ENCODE measurements at places on chromosomes 2 and 18.

GRCh38 chr2:17594533-17595401, 54.3 kb downstream of the VSNL1 start:
- DNase-seq: no peak

DNA sequence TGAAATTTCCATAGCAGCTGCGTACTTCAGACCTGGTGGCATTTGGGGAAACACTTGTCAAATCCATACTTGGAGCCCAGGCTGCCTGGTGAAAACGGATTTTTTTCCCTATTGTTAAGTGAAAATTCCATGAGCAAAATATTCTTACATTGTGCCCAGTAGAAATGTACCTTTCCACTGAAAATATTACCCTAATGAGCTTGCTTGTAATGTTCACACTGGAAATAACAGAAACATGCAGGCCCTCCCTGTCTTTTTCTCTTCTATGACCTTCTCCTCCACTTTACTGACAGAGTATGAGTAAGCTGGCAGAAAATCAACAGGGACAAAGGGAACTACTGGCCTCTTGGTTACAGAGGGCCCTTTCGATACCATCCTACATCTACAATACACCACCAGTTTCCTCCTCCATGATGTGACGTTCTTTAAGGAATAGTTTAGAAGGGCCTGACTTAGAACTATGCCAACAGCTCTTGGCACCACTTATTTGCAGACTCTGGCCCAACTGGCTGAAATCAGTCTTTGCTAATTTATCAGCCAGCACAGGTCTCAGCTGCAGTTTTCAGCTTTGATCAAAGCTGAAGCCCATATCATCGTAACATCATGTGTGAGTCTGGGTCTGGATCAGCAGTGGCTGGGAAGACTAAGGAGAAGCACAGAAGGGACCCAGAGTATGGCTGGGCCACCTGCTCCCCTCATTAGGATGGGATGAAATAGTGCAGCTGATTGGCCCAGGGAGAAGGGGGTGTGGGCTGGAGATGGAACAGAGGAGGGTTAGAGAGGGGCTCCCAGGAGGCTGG, 272.2 kb upstream of the ID2 start:
- DNase-seq: no peak

- no peak for DNase-seq
Measured at GRCh38 chr2:55802067-55802466, 108.4 kb upstream of the PNPT1 start.

GRCh38 chr2:107364361-107364950, 462.2 kb upstream of the RGPD4 start:
- DNase-seq: no peak

DNA sequence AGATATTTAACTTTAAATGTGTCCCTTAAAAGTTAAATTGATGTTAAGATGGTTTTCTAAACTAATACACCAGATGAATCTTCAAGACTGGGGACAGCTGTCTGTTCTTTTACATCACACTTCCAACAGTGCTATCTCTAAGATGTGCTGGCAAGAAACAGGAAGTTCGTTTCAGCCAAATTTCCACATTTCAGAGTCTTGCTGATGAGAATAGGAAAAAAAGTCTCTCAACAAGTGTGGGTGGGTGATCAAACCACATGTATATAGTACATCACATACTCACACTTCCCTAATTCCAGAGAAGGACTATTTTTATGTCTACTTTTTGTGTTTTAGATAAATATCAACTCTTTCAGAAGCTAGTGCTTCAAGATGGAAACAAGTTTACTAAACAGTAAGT, 1712.8 kb upstream of the TMEFF2 start:
- no peak for DNase-seq

GRCh38 chr18:48997985-48998831, 47.4 kb upstream of the SMAD7 start:
- DNase-seq: no peak

DNA sequence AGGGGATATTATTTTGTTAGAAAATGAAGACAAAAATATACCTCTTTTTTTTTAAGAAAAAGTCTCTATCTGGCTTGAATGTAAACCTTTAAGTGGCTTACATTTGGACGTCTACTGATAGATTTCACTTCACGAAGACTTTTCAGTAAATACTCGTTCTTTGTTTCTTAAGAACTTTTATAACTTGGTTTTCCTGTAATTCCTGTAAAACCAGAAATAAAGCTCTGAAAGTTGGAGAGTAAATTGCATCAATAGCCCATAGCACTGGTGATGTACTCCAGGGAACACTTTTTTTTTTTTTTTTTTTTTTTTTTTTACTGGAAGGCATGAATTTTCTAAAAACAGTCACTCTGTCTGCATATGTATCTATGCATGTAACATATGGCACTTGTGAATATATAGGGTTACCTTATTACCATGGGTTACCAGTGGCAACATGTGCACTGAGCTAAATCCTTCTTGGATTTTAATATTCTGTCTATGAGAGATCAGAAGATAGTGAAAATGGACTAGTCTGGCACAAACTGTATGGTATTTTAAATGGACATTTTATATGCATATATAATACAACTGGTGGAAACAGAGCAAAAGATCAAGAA, 309.2 kb upstream of the TCF4 start:
- DNase-seq: no peak

GRCh38 chr2:137980459-137980858, 16.2 kb downstream of the HNMT start:
- DNase-seq: no peak

DNA sequence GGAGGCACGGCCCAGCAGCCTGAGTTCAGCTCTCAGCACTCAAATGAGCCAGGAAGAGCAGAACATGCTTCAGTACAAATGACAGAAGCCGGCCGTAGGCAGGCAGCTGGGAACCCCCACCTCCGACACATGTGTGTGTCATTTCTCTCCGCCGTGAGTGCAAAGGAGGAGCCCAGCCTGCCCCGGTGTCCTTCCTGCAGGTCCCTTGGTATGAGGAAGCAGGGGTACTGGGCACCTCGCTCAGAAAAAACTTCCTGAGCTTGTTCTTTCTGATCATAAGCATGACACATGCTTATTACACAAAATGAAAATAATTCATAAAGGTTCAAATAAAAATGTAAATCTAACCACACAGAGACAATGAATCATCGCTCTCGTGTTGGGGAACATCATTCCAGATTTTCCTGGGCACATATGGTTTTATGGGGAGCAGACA, 35.3 kb downstream of the KCNF1 start:
- no peak for DNase-seq

DNA sequence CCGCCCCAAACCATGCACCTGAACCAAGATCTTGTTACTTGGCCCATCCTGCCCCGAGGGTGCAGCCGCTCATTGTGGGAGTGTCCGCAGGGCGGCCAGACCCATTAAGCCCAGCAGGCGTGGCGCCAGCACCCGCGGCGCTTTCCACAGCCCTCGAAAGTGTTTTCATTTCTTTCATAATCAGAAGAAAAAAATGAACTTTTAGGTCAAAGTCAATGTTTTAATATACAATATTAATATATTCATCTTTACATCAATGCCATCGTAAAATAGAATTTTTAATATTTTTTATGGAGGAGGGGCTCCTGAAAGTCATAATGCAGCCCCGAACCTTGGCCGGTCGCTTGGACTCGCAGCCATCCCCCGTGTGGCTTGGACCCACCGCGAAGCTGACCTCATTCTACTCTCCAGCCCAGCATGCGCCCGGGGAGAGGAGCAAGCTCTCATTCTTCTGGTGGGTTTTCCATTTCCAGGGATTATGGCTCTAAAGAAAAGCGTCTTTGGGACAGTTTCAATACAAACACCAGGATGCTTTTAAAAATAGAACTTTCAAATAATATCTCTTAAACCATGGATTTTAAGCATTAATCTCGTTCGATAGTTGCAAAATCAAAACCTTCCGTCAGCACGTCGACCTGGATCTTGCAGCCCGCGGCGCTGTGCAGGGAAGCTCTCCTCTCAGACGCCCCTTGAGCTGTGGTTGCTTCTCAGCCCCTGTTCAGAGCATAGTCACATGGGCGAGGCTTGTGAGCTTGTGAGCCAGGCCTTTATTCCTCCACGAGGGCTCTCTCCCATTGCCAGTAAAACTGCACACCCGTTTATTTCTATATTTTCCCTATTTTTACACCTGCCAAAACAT, 17.2 kb upstream of the ASB1 start:
- DNase-seq: no peak

DNA sequence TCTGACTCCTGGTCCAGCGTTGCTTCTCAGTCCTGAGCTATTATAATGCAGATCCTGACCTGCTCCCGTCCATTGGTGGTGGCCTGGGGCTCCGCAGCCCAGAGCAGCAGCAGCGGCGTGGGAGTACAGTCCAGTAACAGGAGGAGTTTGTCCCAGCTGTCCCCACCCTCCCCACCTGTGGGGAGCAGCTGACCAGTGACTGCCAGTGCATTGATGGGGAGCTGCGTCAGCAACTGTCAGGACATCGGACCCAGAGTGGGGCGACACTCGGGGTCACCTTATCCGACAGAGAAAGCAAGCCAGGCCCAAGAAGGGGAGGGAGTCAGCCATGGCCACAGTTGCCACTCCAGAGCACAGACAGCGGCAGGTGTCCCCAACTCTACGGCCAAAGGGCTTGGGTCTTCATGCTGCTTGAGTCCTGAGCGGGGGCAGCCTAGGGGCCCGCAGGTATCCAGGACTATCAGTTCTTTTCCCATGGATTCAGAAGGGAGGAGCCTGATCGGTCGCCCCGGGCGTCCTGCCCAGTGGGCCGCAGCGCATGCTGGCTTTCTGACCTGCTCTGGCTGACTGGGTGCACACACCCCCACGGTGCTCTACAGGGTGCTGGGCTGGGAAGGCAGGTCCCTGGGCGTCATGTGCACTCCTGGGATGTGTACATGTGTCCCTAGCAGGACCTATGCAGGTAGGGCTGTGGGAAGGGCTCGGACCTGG, 29.7 kb downstream of the DNMT3A start:
- no peak for DNase-seq

DNA sequence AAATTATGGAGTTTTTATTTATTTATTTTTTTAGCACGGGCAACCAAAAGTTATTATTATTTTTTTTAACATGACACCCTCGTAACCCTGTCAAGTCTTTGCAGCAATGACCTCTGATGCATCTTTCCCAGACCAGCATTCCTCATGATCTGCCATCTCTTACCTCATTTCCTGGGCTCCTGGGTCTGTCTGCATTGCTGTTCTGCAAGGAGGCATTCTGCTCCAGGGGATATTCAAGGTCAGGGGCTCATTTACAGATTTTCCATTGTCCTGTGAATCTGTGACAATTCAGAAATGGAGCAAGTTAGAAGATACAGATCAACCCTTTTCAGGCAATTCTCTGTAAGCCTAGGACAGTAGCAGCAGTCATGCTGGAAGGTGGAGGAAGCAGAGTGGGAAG, 43.0 kb downstream of the NGEF start:
- no peak for DNase-seq

GRCh38 chr2:37896319-37896718, 28.8 kb upstream of the RMDN2 start:
- DNase-seq: no peak

GRCh38 chr2:56380861-56381260, 197.1 kb downstream of the CCDC85A start:
- no peak for DNase-seq

DNA sequence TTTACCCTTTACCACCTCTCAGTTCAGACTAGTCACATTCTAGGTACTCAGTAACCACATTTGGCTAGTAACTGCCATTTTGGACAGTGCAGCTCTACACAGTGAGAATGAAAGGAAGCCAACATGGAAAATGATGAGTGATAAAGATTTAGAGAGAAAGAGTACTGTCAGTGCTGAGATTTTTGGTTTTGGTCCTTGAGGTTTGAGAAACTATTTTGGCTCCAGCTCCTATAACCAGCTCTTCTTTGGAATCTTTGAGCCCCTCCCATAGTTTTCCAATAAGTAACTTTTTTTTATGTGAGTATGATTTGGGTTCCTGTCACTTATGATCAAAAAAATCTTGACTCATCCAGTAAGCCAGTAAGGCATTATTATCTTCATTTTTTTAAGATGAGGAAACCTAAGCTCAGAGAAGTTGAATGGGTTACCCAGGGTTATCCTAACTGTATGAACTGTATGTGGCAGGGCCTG, 173.0 kb downstream of the BABAM2 start:
- DNase-seq: no peak

DNA sequence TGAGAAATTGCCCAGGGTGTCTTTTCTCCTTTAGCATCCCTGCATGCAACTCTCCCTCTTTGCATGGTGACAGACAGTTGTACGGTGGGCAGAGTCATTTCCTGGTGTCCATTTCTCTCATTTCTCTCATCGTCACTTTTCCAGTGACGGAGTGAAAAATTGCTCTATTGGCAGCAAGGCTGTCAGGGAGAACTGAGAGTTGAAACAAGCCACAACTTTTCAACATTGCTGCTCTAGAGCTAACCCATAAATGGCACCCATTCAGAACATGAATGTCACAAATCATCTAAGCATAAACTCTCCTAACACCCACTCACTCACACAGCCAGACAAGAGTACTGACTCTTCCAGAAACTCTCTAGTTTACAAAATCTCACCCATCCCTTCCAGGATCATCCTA, 55.7 kb downstream of the ZC3H8 start:
- no peak for DNase-seq

DNA sequence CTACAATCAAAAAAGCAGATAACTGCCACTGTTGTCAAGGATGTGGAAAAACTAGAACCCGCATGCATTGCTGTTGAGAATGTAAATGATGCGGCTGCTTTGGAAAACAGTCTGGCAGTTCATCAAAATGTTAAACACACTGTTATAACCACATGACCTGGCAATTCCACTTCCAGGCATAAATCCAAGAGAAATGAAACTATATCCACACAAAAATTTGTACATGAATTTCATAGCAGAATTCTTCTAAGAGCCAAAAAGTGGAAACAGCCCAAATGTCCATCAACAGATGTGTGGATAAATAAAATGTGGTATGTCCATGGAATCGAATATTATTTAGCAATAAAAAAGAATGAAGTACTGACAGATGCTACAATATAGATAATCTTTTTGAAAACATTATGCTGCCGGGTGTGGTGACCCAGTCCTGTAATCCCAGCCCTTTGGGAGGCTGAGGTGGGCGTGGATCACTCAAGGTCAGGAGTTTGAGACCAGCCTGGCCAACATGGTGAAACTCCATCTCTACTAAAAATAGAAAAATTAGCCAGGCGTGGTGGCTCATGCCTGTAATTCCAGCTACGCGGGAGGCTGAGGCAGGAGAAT, 32.0 kb downstream of the ERCC3 start:
- no peak for DNase-seq

DNA sequence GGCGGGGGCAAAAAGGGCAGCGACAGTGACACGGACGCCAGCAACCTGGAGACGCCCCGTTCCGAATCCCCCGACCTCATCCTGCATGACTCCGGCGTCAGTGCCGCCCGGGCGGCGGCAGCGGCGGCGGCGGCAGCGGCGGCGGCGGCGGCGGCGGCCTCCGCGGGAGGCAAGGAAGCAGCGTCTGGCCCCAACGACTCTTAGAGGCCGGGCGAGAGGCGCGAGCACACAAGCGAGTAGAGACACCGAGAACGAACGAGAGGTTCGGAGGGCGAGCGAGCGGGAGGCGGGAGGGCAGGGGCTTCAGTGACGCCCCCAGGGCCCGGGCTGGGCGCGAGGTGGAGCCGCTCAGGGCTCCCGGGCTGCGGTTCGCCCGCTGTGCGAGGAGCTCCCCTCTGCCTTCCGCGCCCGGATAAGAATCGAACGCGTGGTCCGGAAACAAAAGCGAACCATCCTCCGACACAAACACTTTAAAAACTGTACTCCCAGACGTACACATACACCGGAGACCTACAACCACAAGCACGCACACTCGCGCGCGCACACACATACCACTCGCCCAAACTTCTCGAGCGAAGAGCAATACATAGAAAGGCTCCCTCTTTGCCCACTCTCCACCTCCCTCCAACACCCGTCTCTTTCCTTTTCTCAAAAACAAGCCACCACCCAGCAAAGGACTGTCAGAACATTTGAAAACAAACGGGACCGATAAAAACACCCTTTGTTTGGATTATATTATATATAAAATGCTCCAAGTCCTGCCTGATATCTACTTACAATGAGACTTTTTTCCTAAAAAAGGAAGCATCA, 2.8 kb downstream of the SP9 start:
- no peak for DNase-seq

All from stimulated activated CD8-positive, alpha-beta memory T cell treated with anti-CD3 and anti-CD28 coated beads, Interleukin-7, amount 100 ng/mL, for 24 hours (primary cell).